Naive thymus-derived CD8-positive, alpha-beta T cell (primary cell): ENCODE measurements at places on chromosomes 7 and 10.

GRCh38 chr7:9120331-9120730 lies 686.9 kb downstream of the NXPH1 start:
- DNase-seq = no peak

DNA sequence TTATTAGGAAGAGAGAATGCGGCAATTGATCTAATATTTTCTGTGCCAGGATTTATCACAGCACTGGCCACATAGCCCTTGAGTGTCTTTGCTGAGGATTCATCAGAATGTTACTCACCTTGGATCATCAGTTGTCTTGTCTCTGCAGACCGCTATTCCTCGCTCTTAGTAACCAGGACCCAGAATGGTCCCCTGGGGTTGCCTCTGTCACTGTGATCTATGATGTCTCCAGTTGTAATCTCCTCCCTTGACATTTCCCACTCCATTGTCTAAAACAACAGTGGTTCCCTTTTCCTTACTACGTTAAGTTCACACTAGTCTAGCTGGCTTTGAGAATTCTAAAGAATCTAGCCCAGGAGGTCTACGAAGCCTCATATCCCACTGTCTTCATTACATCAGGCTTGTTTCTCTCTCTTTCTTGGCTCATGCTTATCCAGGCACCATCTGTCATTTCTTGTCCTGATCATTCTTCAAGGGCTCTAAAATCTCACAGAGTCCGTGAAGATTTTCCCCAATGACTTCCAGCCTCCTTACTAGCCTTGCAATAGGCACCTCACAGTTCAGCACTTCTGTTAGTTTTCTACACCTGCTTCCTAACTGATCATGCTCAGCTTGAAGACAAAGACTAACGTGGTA lies 125.8 kb downstream of the CUBN start:
- DNase-seq = no peak

- no peak for DNase-seq
These were observed 79.8 kb upstream of the PTN start for GRCh38 chr7:137423321-137423720.

DNA sequence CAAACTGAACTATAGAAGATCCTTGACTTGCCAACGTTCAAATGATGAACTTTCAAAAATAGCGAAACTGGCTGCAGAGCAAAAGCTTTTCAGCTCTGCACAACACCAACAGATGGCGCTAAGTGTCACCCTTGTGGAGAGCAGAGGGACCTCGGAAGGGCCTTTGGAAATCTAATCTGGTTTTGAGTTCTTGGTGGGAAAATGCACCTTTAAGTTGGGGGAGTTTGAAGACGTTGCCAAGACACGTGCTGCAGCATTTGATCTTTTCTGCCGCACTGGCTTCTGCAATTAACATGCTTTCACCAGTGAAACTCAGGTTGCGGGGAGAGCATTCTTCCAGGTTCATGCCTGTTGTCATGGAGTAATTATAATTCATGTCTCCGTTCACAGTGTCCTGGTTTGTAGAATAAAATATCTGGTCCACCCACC lies 26.3 kb upstream of the WDR11 start:
- no peak for DNase-seq

- DNase-seq = no peak
These were observed 62.9 kb downstream of the MGAM2 start for GRCh38 chr7:142174441-142174840.

DNA sequence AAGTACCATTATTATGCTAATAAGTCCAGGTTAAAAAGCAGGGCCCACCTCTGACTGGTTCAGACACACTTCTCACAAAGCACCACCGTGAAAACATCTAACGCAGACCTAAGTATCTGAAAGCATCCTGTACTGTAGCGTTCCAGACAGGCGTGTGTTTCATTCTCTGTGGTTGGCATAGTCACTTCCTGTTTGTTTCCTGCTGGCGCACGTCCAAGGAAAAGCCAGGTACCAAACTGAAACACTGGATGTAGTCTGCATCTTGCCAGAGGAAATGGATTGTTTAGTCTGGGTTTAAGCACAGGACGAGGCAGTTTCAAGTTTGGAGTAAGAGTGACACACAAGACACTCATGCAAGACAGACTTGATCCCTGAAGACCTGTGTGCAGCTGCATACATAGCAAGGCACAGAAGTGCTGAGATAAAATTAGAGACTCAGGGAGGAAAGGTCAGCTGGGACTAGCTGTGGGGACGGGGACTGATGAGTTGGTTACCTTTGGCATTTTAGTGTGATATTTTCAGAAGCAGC lies 23.3 kb downstream of the BPGM start:
- DNase-seq = peak; percentile 89

GRCh38 chr7:7607010-7607409 lies 33.5 kb upstream of the UMAD1 start:
- DNase-seq = no peak

GRCh38 chr7:88111140-88111743 lies 108.6 kb downstream of the SRI start:
- DNase-seq = no peak

DNA sequence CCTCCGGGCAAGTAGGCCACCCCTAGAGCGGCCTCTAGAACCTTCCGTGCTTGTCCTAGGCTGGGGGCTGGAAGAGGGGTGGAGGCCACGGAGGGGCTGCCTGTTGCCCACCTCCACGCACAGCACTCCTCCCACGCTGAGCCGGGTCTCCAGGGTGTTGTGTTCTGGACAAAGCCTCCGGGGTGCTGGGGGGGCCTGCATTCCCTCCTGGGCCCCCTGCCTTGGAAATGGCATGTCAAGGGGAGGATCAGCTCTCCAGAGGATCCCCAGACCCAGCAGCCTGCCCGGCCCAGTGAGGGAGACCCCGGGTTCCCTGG lies 8.1 kb upstream of the TTYH3 start:
- no peak for DNase-seq

GRCh38 chr7:45292481-45292880 lies 134.9 kb downstream of the RAMP3 start:
- DNase-seq = no peak
